BE2C (cell line): ENCODE measurements at places on chromosomes 6 and 20.

DNA sequence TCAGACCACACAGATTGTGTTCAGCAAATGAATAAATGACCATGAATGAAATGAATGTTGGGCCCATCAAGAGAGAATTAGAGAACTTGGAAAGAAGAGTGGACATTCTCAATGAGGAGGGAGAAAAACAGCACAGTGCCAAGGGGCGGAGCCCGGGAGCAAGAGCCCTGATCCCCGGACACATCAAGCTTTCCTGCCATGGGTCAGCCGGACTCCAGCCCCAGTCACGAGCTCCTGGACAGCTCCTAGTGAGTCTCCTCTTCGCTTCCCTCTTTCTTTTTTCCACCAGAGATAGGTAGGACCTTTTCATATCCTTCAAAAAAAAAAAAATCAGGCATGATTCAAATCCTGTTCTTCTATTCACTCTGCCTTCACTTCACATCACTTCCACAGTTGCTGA, 274.2 kb downstream of the NRN1 start:
- no peak for DNase-seq

- DNase-seq: no peak
Observed at GRCh38 chr20:44151621-44152416, 35.2 kb downstream of the JPH2 start.

GRCh38 chr6:46130666-46131065, 877 bp downstream of the ENPP4 start:
- no peak for DNase-seq

- peak; percentile 83 for DNase-seq
Observed at GRCh38 chr6:34027445-34027936, 118.4 kb downstream of the GRM4 start.

- peak; percentile 72 for DNase-seq
Observed at GRCh38 chr6:41027799-41028560, 11.0 kb downstream of the UNC5CL start.
